Stimulated activated CD4-positive, alpha-beta T cell treated with anti-CD3 and anti-CD28 coated beads, TNF-alpha, amount 100 ng/mL, for 24 hours (primary cell): ENCODE measurements at places on chromosomes 3 and 15.

- no peak for DNase-seq
These were observed 45.8 kb downstream of the ADPGK start for GRCh38 chr15:72737723-72738122.

GRCh38 chr3:172270557-172271166 is 177.6 kb downstream of the GHSR start:
- no peak for DNase-seq

DNA sequence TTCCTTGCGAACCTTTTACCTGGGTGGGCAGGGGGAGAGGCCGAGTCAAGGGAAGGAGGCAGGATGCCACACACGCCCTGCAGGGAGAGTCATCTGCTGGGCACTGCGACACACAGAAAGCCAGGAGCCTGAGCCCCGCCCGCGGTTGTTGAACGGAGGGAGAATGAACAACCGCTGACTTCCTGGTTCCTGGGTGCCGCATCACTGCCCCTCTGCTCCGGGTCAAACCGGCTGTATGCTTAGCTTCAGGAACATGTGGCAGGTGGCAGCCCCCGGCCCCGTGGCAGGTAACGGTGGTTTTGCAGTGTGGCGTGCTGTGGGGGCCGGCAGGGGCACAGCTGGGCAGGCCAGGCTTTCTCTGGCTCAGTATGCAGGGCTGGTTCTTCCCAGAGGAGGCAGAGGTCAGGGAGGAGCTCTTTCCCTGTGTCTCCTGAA is 33.4 kb downstream of the APBA2 start:
- no peak for DNase-seq

DNA sequence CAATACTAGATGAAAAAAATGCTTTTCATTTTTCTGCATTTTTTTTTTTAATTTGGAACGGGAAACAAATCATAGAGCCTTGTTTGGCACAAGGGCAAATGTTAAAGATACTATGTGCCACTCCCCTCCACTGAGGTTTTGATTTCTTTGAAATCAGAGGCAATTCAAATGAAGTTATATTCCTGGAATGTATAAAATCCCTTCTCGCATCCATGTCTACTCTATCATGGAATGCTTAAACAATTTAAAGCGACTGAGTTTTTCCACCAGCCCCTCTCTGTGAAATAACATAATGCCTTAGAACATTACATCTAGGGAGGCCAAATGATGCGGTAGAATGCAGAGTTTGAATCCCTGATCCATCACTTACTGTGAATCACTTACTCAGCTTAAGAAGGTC is 69.7 kb downstream of the FMN1 start:
- no peak for DNase-seq

GRCh38 chr3:114380233-114380651 is 86.4 kb downstream of the TIGIT start:
- no peak for DNase-seq
